ENCODE measurements at places on chromosomes 4 and X. TPM values are rescaled to one million over a fixed set of nuclear protein-coding genes. Genes with fewer than 3 reads are reported as not detected.

DNA sequence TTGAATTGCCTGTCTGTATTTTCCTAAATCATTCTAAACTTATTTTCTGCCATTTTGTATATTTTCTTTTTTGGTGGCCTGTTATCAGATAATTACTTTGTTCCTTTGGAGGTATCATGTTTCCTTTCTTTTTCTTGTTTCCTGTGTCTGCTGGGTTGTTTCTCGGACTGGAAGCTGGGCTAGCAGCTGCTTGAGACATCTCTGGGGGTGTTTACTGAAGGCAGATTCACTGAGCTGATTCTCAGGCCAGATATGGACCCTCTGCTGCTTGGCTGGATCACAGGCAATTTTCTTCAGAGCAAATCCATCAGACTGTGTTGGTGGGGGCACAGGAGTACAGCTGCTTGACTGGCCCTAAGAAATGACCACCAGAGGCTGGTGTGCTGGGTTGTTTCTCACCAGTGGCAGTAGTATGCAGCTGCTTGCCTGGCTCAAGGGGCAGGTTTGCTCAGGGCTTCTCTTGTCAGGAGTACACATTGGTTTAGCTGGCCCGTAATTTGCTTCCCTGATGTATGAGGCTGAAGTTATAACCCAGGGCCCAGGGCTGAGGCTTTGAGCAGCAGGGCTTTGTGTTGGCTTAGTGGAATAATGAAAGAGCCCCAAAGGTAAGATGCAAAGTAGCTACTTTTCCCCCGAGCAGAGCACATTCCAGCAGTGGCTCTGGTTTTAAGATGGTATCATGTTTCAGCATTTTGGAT lies 680.6 kb downstream of the TECRL start:
- DNase-seq = no peak

DNA sequence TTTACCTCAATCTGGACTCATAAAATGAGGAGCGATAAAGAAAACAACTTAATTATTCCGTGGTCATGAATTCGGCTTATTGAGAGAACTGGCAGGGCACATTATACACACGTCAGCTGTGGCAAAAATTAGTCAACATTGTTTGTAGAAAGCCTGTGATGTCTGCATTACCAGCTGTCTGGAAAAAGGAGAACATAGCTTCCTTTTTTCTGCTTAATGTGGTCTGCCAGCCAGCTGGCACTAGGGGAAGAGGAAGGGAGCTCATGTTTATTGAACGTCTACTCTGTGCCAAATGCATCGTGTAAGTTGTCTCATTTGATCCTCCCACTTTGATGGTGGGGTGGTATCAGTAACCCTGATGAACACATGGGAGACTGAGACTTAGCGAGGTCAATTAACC lies 367.6 kb downstream of the ARHGAP24 start:
- no peak for DNase-seq

DNA sequence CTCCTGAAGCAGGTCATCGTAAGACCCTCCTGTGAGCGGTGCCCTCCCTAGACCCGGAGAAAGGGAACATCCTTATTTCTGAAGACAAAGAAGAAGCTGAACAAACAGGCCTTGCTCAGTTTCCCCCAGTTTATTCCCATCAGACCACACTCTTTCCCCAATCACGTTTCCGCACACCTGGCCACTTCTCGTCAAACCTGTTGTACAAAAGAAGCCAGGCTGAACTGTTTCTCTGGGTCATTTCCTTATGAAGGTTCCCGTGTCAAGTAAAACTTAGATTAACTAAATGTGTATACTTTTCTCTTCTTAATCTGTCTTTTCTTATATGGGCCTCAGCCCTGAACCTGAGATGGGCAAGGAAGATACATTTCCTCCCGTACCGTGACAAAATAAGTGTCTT lies 111.6 kb upstream of the ENPP6 start:
- DNase-seq = no peak

ABLIM2 gene
- not detected for total RNA-seq

EDA2R gene
- total RNA-seq = 9.2 TPM

DNA sequence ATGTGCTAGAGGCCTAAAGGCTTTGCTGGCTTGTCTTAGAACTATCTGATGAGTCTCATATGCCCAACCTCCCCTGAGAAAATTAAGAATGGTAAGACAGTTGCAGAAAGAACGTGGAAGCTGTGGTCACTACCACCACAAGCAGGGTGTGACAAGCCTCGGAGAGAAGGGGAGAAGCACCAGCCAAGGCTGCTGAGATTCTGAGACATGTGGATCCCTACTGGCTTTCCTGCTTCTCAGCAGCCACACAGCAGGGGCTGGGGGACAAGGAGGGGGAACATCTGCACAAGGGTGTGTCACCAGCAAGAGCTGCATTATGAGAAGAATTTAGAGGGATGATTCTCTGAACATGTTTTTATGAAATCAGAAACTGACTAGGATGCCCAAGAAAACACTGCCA lies 19.4 kb downstream of the TAPT1 start:
- DNase-seq = no peak

DNA sequence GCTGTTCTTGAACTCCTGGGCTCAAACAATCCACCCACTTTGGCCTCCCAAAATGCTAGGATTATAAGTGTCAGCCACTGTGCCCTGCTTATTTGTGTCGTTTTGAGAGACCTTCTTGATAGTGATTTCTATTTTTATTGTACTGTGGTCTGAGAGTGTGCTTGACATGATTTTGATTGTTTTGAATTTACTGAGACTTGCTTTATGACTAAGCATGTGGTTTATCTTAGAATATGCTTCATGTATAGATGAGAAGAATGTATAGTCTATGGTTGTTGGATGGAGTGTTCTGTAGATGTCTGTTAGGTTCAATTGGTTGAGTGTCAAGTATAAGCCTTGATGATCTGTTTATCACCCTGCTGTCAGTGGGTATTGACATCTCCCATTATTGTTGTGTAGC lies 789.3 kb downstream of the IL1RAPL1 start:
- no peak for DNase-seq

DNA sequence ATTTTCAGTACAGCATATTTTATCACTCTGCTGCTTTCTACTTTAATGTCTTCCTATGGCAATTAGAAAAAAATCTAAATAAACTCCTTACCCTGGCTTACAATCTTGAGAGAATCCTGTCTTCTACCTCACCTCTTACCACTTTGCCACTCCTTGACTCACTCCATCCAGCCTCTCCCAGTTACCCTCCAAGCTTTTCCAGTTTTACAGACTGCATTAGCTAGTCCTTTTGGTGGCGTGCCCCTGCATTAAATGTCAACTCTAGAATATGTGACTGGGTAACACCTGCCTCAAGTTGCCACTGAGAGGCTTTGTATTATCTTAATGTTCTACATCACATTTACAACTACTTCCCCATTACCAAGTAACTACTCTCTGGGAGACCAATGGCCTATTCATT lies 7.5 kb upstream of the CDKL2 start:
- no peak for DNase-seq

Measured in fibroblast of the aortic adventitia (primary cell).